ENCODE measurements at places on chromosomes 3 and 15.

- DNase-seq: no peak
Observed at GRCh38 chr3:60886518-60886917, 364.7 kb downstream of the FHIT start.

DNA sequence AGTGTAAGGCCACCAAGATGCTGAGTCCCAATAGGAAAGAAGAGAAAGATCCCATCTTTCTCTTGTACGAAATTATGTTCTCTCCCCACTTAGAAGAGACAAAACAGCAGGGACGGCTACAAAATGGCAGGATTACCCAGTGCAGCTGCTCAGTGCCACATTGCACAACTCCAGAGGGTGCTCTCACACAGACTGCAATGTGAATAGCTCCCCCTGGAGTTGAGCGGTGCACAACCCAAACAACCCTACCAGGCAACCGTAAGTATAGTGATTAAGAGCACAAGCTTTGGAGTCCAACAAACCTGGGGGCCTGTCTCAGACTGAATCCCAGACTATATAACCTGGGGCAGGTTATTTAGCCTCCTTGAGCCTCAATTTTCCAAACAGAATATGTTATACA lies 3.1 kb upstream of the BHLHE40 start:
- DNase-seq: peak; percentile 62

DNA sequence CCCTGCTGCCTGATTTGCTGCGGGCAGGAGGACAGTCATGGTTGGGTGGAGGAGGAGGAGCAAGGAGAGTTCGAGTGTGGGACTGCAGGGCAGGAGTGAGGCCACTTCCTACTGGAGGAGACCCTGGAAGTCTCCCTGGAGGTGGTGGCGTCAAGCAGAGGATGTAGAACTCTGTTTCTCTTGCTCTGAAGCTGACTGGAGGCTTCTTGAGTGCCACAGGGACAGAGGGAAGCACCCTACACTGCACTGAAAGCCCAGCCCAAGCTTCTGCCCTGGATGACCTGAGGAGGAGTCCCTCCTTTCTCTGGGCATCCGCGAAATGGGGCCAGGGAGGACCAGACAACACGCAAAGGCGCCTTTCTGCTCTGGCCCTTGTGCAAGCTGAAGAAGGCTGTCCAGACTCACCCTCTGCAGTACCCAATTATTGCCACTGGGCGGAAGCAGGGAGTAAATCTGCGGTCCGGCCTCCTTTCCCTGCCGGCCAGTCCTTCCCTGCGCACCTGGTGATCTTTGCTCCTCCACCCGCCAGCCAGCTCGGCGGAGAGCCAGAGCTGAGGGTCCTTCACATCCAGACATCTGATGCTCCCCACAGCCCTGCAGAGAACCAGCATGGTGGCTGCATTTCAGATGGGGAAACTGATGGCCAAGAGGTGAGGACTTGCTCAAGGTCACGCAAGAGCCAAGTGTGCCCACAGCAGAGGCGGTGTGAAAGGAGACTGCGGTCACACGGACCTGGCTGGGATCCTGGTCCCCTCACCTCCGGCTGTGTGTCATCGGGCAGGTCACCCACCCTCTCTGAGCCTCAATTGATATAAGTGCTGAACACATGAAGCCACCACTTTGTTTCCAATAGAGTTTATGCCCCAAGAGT lies 207.1 kb downstream of the TBC1D2B start:
- peak; percentile 37 for DNase-seq

- DNase-seq: no peak
Observed at GRCh38 chr3:190586631-190587011, 72.7 kb downstream of the IL1RAP start.

DNA sequence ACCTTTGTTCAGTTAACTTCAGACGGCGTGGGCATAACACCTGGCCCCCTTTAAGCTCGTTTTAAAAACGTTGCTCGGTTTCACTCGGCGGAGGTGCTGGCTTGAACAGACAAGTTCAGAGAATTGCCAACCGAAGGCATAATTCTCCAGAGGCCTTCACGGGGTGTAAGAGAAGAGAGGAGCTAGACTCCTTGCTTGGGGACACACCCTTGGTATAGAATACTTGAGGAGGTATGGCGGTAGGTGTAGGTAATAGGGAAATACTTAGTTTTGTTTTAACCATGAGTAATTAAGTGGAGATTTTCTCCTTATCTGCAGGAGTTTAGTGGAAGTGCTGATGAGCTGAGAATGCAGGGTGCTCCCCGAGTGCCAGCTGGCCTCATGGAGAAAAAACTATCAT lies 921 bp downstream of the FBXL2 start:
- DNase-seq: peak; percentile 2

- no peak for DNase-seq
Observed at GRCh38 chr3:163513149-163513657, 1565.1 kb downstream of the SI start.

GRCh38 chr3:193563426-193563825 lies 8.7 kb upstream of the ATP13A4 start:
- no peak for DNase-seq

GRCh38 chr3:112644453-112644852 lies 3.5 kb upstream of the CCDC80 start:
- DNase-seq: no peak

DNA sequence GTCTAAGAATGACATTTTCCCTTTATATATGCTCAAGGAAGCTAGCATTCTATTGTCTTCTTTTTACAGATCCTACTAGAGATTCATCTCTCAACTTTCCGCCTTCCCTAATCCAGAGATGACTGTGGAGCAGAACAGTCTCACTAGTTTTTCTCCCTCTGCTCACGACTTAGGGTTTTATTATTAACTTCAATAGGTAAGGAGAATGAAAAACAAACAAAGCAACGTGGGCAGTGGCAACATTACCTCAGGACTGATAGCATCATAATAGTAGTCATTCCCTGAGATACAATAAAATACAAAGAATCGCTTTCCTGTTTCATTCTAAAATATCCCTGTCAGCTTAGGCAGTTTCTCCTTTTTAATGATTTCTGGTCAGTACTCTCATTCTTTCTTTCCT lies 154.3 kb upstream of the PLAAT1 start:
- DNase-seq: no peak

DNA sequence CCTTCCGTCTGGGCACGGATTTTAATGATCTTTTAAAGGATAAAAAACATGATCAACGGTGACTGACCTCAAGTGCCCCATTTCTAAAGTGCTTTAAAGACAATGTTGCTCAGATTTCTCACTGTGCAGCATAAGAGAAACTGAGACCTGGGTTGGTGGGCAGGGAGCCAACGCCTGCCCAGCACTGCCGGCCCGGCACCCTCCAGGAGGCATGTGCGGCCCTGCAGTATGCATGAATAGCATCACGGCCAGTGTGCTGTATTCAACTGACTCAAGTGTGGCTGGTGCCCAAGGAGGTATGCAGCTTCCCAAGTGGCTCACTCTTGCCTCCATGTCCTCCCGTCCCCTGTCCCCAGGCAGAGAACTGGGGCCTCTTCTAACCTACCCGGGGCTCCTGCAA lies 30.3 kb downstream of the SEC61A1 start:
- DNase-seq: no peak

DNA sequence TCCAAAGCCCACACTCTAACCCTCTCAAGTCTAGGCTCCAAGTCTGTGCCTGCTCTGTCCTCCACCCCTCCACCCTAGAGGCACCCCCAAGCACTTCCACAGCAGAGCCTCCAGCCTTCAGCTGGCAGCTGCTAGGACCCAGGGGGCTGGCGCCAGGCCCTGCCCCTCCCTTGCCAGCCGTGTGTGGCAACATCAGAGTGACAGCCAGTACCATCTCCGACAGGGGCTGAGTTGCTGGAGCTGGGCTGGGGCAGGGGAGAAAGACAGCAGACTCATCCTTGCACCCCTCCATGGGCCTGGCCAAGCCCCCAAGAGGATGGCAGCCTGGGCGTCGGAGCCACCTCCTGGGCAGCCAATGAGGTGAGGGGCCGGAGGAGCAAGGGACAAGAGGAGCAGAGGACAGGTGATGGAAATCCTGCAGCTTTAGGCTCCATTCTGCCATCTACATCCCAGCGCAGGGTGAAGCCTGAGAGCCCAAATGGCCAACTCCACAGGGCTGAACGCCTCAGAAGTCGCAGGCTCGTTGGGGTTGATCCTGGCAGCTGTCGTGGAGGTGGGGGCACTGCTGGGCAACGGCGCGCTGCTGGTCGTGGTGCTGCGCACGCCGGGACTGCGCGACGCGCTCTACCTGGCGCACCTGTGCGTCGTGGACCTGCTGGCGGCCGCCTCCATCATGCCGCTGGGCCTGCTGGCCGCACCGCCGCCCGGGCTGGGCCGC lies at the start of gene GPR62:
GPR62 (plus strand) TSS at position 207 of the 718 bp plus-strand sequence; CDS start at position 479, 272 bp downstream.
- DNase-seq: no peak

DNA sequence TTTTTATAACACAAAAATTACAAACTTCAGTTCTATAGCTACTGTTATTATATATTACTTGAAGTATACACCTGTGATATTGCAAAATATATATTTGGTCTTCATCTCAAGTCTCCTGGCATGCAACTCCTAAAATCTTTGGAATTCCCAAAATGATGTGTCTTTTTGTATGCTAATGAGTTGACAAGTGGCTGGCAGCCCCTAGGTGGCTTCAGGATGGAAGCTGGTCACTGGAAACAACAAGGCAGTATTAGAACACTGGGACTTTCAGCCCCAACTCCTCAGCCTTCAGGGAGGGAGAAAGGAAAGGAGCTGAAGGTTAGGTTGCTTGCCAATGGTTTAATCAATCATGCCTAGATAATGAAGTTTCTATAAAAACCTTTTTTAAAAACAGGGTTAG lies 112.0 kb downstream of the SCAPER start:
- DNase-seq: no peak

- DNase-seq: no peak
Observed at GRCh38 chr3:28726840-28727239, 378.2 kb upstream of the AZI2 start.

GRCh38 chr15:55267401-55268175 lies 22.0 kb downstream of the RAB27A start:
- DNase-seq: no peak

DNA sequence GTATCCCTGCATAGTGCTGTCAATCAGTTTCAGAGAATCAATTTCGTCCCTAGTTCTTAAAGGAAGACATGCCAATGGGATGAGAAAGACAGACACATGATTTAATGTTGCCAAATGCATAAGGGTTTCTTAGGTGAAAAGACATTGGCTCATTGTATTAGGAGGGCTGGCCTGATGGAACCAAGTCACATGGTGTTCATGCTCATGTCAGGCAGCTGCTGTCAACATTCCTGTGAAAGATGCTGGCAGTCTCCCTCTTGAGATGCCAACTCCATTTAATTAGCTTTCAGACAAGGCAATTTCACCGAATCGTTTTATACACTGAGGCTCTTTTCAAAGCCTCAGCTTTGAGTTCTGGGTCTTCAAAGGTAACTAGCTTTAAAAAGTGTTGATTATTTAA lies 16.1 kb upstream of the IL1RAP start:
- no peak for DNase-seq

GRCh38 chr15:85404918-85405866 lies 24.8 kb downstream of the AKAP13 start:
- no peak for DNase-seq

- DNase-seq: peak; percentile 22
Observed at GRCh38 chr3:176776622-176777175, 420.6 kb downstream of the TBL1XR1 start.

DNA sequence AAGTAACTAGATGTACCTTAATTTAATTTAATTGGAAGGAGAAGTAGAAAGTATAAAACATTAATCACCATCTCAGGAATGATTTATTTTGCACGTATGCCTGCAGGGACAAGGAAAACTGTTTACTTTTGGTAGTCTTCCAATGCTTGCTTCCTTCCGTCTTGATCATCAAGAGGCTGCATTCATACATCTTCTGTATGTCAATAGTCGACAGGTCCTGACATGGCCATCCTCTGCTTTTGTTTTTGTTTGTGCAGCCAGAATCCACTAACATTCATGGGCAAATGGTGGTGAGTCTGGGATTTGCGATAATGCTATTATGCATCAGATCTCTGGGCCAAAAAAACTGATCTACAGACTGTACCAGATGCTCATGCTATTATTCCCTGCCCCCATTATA lies 56.6 kb upstream of the ZPLD1 start:
- DNase-seq: no peak

DNA sequence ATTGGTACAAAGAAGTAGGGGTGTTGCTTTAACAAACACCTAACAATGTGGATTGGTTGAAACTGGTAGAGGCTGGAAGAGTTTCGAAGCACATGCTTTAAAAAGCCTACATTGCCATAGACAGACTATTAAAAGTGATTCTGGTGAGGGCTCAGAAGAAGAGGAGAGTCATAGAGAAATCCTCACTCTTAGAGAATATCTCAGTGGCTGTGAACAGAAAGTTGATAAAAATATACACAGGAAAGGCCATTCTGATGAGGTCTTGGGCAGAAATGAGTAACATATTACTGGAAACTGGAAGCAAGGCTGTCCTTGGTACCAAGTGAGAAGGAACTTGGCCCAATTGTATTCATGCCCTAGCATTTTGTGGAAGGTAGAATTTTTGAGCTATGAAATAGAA lies 173.7 kb upstream of the CRBN start:
- no peak for DNase-seq

DNA sequence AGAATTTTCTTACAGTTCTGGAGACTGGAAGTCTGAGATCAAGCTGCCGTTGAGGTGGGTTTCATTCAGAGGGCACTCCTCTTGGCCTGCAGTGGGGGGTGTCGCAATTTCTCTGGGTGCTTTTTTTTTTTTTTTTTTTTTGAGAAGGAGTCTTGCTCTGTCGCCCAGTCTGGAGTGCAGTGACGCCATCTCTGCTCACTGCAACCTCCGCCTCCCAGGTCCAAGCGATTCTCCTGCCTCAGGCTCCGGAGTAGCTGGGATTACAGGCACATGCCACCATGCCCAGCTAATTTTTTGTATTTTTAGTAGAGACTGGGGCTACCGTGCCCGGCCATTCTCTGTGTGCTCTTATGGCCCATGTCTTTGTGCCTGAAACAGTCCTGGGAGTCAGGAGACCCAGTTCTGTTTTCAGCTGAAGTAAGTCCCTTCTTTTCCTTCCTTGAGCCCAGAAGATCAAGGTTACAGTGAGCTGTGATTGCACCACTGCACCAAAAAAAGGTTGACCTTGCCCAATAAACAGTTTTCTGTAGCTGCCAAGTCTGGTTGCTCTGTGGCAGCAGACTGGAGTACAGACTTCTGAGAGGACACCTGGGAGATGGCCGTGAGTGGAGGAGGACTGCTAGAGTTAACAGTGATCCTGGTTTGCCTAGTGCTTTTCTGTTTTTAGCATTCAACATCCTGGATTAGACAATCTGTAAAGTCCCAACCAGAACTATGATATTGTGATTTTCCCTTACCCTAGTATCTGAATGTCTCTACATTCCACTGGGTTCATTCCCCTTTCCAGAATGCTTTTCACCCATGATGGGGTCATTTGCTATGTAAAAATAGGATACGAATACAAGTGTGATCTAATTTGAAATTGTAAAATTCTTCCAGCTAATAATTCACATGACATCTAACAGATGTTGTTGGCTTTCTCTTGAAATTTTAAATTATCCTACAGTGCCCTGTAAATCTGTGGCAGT lies 76.6 kb upstream of the RNF7 start:
- DNase-seq: no peak

- DNase-seq: no peak
Observed at GRCh38 chr3:195139876-195140240, 131.1 kb downstream of the XXYLT1 start.
